Activated CD4-positive, alpha-beta T cell treated with anti-CD3 and anti-CD28 coated beads, Interleukin-2, amount 50 U/mL, for 24 hours (primary cell): ENCODE measurements at places on chromosomes 6 and 20.

DNA sequence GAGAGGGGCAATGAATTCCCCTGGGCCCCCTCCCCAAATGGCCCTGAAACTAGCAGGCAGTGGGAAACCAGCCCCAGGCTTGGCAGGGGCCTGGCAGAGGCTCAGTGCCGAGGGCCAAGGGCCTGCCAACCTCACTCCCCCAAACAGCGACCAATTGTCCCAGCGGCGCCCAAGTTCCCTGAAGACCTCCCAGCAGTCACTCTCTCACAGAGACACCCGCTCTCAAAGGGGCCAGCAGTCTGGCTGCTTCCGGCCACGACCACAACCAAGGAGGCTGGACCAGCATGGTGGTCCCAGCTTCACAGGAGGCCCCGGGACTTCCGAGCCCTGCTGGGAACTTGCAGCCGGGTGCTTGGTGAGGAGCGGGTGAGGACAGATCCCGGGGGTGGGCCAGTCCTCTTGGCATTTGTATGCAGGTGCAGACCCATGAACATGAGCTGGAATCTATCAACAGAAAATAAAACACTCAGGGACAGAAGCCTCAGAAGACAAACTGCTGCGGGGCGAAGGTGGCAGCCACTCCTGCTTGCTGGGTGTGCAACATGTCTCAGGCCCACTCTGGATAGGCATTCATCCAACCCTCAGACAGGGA is 17.5 kb upstream of the SIRPA start:
- no peak for DNase-seq

DNA sequence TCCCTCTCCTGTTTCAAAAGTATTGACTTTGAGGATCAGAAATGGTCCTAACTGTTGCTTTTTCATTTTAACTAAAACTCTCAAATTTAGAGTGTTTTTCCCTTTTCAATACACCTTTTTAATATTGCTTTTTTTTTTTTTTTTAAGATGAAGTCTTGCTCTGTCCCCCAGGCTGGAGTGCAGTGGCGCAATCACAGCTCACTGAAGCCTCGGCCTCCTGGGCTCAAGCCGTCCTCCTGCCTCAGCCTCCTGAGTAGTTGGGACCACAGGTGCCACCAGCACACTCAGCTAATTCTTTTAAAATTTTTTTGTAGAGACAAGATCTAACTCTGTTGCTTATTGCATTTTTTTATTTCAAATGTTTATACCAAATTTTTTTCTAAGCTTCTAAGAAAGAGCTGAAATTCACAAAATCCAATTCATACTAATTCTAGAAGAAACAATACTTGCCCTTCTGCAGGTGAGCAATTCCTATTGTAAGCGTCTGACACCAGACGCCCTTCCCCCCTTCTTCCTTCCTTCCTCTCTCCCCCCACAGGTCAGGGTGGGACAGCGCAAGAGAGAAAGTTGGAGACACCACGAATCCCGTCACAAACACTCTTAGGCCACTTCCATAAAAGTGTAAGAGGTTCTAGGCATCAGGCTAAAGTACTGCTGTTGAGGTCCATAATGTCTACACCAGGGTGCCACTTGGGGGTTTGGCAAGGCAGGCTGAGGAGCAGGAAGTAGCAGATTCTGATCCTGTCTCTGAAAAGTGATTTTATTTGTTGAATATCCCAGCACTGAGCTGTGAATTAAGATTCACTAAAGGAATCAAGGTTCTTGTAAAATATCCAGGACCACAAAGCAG is 12.8 kb downstream of the DLL1 start:
- DNase-seq = no peak

- no peak for DNase-seq
Observed at GRCh38 chr6:113414511-113414910, 442.6 kb upstream of the MARCKS start.

DNA sequence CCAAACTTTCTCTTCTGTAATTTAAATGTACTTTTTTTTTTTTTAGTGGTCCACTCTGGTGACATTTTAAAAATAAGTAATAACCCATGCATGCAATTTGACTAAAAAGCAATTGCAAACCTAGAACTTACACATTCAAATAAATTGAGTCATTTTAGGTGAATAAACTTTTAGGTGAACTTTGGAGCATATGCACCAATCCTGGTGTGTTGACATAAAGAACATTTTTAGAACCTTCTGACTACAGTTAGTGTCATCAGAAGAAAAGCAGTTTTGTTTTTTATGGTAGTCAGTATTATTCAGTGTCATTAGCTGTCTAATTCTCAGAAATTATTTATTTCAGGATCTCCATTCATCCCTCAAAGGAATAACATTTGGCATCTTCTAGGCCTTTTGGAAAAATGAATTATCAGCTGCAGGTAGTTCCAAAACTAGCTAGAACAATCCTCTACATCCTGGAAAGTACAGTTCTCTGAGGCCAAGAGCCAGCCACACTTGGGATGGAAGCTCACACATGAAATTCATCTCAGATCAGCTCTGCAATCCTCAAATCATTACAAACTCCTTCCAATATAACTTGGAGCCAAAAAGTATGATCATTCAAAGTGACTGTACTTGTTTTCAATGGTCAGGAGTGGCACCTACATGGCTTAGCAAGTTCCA is 38.5 kb upstream of the SIM1 start:
- DNase-seq = no peak

DNA sequence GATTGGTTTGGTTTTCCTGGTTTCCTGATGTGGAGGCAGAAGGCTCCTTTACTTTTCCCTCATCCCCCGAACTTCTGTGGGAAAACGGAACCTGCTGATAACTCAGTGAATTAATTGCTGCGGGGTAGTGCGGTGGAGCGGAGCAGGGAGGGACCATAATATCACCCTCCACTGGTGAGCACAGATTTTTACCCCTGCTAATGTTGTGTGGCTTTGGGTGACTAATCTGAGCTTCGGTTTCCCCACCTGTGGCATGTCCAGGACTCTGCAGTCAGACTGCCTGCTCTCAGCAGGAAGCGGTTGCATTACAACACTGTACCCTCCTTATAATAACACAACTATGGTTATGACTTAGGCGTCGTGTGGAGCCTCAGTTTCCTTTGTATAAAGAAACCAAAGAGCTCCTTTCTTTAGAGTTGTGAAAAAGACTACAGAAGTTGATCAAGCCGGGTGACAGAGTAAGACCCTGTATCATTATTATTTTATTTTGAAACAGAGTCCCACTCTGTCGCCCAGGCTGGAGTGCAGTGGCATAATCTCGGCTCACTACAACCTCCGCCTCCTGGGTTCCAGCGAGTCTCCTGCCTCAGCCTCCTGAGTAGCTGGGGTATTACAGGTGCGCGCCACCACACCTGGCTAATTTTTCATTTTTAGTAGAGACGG is 2.2 kb upstream of the ID1 start:
- no peak for DNase-seq

- DNase-seq = no peak
Observed at GRCh38 chr6:85390105-85390728, 59.7 kb upstream of the NT5E start.

GRCh38 chr6:20312606-20313005 is 89.1 kb upstream of the E2F3 start:
- no peak for DNase-seq

GRCh38 chr6:44831002-44831610 is 443.6 kb downstream of the CDC5L start:
- no peak for DNase-seq

DNA sequence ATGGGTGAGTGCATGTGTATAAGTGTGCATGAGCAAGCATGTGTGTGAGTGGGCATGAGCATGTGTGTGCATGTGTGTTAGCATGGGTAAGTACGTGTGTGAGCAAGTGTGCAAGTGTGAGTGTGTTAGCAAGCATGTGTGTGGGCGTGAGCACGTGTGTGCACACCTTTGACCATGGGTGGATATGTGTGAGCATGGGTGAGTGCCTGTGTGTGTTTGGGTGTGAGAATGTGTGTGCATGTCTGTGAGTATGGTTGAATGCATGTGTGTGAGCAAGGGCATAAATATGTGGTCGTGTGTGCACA is 84.6 kb downstream of the DLL1 start:
- no peak for DNase-seq

- no peak for DNase-seq
Observed at GRCh38 chr6:69974193-69974592, 107.8 kb downstream of the COL19A1 start.

DNA sequence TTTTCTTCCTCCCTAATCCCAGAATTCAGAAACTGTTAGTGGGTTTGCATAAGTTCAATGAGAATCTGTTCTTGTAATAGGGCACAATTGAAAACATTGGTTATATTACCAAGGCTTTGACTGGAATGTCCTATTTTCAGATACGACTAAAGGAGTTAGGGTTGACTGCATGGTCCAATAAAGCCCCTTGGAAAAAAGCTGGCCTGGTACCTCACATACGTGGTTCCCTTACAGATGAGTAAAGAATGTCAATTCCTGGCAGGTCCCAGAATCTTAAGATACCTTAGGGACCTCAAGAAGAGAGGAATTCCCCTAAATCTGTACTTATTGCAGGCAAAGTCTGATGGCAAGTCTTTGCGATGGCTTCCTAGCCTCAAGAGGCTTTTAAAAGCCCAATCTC is 4.6 kb downstream of the PPDPF start:
- DNase-seq = no peak

- no peak for DNase-seq
Observed at GRCh38 chr6:52154381-52154780, 31.8 kb upstream of the IL17A start.

GRCh38 chr6:42745083-42745639 is 742 bp downstream of the TBCC start:
- DNase-seq = no peak

DNA sequence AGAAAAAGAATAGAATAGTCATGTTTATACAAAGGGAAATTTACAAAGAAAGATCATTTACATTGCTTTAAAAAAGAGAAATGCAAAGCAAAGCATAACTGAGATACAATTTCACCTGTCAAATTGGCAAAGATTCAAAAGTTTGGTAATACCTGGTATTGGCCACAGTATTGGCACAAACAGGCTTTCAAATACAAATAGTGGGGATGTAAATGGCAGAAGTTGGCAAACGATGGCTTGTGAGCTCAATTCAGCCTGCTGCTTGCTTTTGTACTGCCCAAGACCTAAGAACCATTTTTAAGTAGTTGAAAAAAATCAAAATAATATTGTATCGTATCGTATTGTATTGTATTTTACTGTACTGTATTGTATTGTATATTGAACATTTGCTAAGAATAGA is 194.5 kb upstream of the JAG1 start:
- DNase-seq = no peak
